Epithelial cell of umbilical artery (primary cell): ENCODE measurements at places on chromosomes 5 and 9. TPM values are rescaled to one million over a fixed set of nuclear protein-coding genes. Genes with fewer than 3 reads are reported as not detected.

The GABRG2 gene
- not detected in 2 replicates for total RNA-seq

The GALNT12 gene
- 0.65 and 0.91 TPM in 2 replicates for total RNA-seq

The FSTL4 gene
- total RNA-seq, result not detected in 2 replicates

The RASGRF2 gene
- 15.3 and 15.9 TPM in 2 replicates for total RNA-seq

The FOXI1 gene
- total RNA-seq, result not detected in 2 replicates

The SLC6A18 gene
- not detected in 2 replicates for total RNA-seq

The MATR3 gene
- 209 and 287 TPM in 2 replicates for total RNA-seq

The LHFPL2 gene
- total RNA-seq, result 22.4 and 49.2 TPM in 2 replicates
